ENCODE measurements at places on chromosomes 4 and X. TPM values are rescaled to one million over a fixed set of nuclear protein-coding genes. Genes with fewer than 3 reads are reported as not detected.

TRIM75 gene
- not detected for total RNA-seq

DCAF12L1 gene
- 0.98 TPM for total RNA-seq

ADH7 gene
- not detected for total RNA-seq

SPINK2 gene
- total RNA-seq: not detected

EXOC1L gene
- not detected for total RNA-seq

F8A1 gene
- 2.3 TPM for total RNA-seq

SSX4B gene
- total RNA-seq: not detected

EPGN gene
- total RNA-seq: 0.29 TPM

Data from vein endothelial cell (primary cell).